ENCODE measurements at places on chromosomes 1 and 21. TPM values are rescaled to one million over a fixed set of nuclear protein-coding genes. Genes with fewer than 3 reads are reported as not detected.

DNA sequence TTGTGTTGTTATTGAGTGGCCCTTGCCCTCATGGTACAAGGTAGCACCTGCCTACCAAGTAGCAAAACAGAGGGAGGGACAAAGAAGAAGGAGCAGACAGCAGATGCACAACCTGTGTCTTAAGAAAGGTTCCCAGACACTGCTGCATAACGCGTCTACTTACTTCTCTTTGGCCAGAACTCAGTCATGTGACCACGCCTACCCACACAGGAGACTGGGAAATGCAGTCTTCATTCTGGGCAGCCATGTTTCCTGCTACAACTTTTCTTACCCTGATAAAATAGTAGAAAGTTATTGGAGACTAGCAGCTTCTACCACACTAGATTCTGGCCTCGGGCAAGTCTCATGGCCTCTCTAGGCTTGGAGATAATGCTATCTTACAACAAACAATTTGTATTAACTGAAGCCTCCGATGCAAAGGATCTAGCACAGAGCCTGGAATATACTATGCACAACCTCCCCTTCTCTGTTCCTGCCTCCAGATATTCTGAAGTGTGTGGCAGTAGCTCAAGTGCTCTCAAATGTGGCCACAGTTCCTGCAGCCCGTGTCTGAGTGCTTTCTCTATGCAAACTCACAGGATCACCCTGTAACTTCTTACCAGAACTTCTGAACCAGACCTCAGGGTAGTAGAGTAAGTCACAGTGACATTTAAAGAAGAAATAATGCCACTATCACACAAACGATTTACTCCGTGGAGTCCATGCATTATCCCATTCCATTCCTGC, 34.1 kb upstream of the BTG2 start:
- DNase-seq = peak; percentile 68

- DNase-seq = no peak
These were observed 40.6 kb upstream of the RABGAP1L start for GRCh38 chr1:174118751-174119150.

GRCh38 chr1:39936724-39937491, 18.0 kb upstream of the MFSD2A start:
- no peak for DNase-seq

- DNase-seq = peak; percentile 76
These were observed 116.4 kb downstream of the GDAP2 start for GRCh38 chr1:117812869-117813511.

Gene BATF3
- total RNA-seq = 0.86 TPM

Gene C1orf226
- total RNA-seq = 0.13 TPM

Data from GM23248 (cell line).